ENCODE measurements at places on chromosomes 5 and 9. TPM values are rescaled to one million over a fixed set of nuclear protein-coding genes. Genes with fewer than 3 reads are reported as not detected.

GRCh38 chr5:142569905-142570304 lies 116.0 kb downstream of the FGF1 start:
- no peak overlapping the region for H3K27ac ChIP-seq
- H3K36me3 ChIP-seq = no peaks in the 10 kb centered on the region
- H3K4me1 ChIP-seq = no peaks in the 10 kb centered on the region
- no peak overlapping the region for H3K4me3 ChIP-seq

DNA sequence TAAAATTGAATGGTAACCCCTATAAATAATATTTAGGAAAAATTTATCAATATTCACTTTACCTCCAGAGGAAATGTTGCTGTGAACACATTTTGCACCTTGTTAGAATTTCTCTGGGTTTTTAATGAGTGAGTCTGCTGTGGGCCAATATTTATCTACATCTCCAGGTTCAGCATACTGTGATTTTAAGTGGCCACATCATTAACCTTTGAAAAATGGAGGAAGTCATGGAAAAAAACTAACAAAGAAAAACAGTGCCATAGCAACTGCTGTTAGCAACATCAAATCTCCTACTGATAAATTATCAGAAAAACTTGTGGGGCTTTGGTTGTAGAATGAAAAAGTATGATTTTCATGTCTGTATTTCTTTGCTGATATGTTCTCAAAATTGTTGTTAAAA lies 55.0 kb downstream of the CD180 start:
- no peaks in the 10 kb centered on the region for H3K36me3 ChIP-seq
- H3K27me3 ChIP-seq = no peaks in the 10 kb centered on the region
- no peak for DNase-seq
- H3K4me1 ChIP-seq = no peaks in the 10 kb centered on the region
- no peak overlapping the region for H3K27ac ChIP-seq

DNA sequence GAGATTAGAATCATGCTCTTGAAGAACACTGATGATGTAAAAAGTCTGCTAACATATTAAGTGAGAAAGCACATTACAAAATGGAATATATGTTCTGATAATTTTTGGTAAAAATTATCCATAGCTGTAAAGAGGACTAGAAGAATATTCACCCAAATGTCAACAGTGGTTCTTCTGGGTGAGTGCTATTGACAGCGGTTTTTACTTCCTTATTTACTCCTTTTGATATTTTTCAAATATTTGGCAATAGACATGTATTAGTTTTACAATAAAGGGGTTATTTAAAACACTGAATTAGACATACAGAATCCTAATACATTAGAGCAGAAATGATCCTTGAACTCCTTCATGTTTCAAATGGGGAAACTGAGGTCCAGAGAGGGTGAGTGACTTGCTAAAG lies 26.9 kb upstream of the MEGF9 start:
- H3K4me3 ChIP-seq = no peak overlapping the region

DNA sequence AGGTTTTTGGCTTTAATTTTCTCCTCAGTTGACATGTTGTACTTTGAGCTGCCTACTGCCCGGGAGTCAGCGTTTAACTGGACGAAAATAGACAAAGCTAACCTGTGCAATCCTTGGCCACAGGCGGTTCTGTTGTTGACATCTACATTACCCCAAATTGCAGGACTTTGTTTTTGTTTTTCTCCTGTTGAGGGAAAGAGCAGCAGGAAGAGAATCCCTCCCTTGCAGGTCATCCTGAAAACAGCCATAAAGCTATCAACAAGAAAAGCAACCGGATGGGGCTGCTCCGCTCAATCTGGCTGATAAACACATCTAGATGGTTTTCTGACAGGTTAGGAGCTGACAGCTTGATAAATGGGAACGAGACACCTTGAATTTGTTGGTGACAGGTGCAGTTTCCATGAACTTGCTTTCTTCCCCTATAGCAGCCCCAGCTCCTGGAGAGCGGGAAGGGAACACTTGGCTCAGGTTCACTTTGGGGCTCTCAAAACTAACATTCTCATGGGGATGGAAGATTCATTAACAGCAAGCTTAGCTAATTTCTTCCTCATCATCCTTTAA lies 331.5 kb downstream of the SLIT3 start:
- DNase-seq = no peak
- H3K4me1 ChIP-seq = no peaks in the 10 kb centered on the region

The PDLIM4 gene
- 14.3 TPM for total RNA-seq

- no peaks in the 10 kb centered on the region for H3K4me1 ChIP-seq
- H3K36me3 ChIP-seq = no peaks in the 10 kb centered on the region
- no peak overlapping the region for H3K4me3 ChIP-seq
- H3K27ac ChIP-seq = no peak overlapping the region
- H3K27me3 ChIP-seq = no peaks in the 10 kb centered on the region
- no peak for DNase-seq
Measured at GRCh38 chr9:114674076-114674797, 7.8 kb downstream of the TEX48 start.

DNA sequence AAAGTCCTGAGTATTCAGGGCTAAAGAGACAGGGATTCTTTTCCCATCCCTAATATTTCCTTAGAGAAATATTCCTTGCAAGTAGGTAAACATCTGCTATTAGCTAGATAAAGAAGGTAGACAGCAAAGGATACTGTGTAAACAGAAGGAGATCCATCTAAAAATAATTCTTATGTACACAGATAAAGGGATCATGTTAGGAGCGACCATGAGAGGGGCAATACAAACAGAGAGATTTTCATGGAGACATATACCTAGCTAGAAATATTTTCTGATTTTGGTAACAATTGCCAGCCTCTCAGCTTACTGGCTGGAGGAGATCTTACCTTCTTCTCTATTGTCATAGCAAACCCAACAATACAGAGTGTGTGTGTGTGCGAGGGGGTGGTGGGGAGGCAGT lies 184.6 kb upstream of the DMAC1 start:
- no peaks in the 10 kb centered on the region for H3K4me1 ChIP-seq
- no peaks in the 10 kb centered on the region for H3K36me3 ChIP-seq
- no peak for DNase-seq

GRCh38 chr9:129919841-129920240 lies 84.6 kb downstream of the USP20 start:
- no peak overlapping the region for H3K27ac ChIP-seq
- DNase-seq = no peak
- no peaks in the 10 kb centered on the region for H3K36me3 ChIP-seq

DNA sequence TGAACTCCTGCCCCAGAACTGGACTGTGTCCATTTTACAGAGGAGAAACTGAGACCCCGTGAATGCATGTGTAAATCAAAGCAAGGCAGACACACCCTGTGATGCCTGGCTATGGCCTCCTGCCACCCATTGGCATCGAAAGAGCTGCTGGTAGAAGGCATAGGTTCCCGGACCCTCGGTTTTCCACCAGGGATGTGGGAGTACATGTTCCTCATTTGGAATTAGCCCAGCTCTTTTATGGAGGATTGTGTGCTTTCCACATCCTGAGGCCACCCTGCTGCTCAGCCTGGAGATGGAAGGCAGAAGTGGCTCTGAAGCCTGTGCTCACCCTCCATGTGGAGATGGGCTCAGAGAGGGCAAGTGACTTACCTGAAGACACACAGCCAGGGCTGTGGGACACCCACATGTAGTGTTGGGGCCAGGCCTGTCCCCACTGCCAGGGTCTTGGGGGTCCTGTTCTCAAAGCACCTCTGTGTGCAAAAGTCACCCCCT lies 2.8 kb downstream of the SUSD3 start:
- H3K36me3 ChIP-seq = no peaks in the 10 kb centered on the region
- H3K27ac ChIP-seq = no peak overlapping the region
- peaks cover 6% of the 10 kb centered on the region for H3K4me1 ChIP-seq
- no peak overlapping the region for H3K4me3 ChIP-seq

DNA sequence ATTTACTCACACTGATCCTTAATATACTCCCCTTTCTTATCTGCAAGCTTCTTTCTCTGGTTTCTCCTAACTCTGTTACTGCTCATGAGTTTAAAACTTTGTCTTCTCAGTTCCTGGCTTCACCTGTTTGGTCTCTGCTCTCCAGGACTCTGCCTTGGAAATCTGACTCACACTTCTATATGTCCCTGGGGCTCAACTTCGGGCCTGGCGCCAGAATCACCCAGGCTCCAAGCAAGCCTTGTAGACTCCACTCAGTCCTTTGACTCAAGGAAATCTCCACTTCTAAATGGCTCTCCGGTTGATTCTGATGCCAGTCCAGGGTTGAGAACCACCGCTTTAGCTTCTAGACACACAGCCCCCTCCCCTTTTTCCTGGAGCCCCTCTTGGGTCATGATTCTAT lies 57.8 kb downstream of the TMC1 start:
- no peaks in the 10 kb centered on the region for H3K36me3 ChIP-seq
- peak overlapping the region; percentile 62 for H3K27ac ChIP-seq
- peaks cover 3% of the 10 kb centered on the region for H3K4me1 ChIP-seq
- DNase-seq = peak; percentile 82
- no peaks in the 10 kb centered on the region for H3K27me3 ChIP-seq
- H3K4me3 ChIP-seq = no peak overlapping the region

The EPB41L4B gene
- total RNA-seq = 87.3 TPM

The C5 gene
- total RNA-seq = 1.5 TPM

DNA sequence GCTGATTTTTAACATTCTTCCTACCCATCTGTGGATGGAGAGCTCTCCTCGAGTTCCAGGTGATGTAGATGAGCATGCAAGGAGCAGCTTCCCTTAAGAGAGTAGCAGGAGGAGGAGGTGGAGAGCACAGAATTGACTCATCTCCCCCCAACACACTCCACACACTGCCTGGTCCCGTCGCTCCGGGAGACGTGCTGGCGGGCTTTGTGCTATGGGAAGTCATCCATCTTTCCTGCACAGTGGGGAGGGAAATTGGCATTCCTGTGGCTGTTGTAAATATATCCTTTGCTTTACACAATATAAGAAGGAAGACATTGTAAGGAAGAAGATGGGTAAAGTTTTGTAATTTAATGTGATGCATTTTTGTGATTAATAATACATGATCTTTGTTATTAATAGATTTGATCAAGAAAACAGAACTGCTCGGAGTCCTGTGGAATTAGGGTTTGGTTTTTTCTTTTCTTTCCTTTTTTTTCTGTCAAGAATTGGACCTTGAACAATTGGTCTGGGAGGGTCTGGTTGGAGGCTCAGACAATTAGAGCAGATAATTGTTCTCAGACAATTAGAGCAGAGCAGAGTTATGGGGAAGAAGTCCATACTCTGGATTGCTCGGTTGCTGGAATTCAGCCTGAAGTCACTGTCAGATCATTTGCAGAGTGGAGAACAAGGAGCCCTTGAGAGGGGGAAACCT lies 297.8 kb downstream of the GADD45G start:
- DNase-seq = no peak
- H3K27ac ChIP-seq = no peak overlapping the region
- no peaks in the 10 kb centered on the region for H3K4me1 ChIP-seq
- H3K4me3 ChIP-seq = no peak overlapping the region
- no peaks in the 10 kb centered on the region for H3K36me3 ChIP-seq
- no peaks in the 10 kb centered on the region for H3K27me3 ChIP-seq

GRCh38 chr9:91084896-91085516 lies 276.7 kb downstream of the AUH start:
- no peaks in the 10 kb centered on the region for H3K4me1 ChIP-seq
- H3K27me3 ChIP-seq = no peaks in the 10 kb centered on the region
- no peak overlapping the region for H3K4me3 ChIP-seq
- no peaks in the 10 kb centered on the region for H3K36me3 ChIP-seq
- no peak for DNase-seq

The TLE1 gene
- 54.8 TPM for total RNA-seq

- H3K36me3 ChIP-seq = no peaks in the 10 kb centered on the region
- H3K4me3 ChIP-seq = no peak overlapping the region
- no peak overlapping the region for H3K27ac ChIP-seq
- no peaks in the 10 kb centered on the region for H3K27me3 ChIP-seq
- H3K4me1 ChIP-seq = no peaks in the 10 kb centered on the region
Measured at GRCh38 chr5:55864606-55865541, 13.7 kb downstream of the IL31RA start.

DNA sequence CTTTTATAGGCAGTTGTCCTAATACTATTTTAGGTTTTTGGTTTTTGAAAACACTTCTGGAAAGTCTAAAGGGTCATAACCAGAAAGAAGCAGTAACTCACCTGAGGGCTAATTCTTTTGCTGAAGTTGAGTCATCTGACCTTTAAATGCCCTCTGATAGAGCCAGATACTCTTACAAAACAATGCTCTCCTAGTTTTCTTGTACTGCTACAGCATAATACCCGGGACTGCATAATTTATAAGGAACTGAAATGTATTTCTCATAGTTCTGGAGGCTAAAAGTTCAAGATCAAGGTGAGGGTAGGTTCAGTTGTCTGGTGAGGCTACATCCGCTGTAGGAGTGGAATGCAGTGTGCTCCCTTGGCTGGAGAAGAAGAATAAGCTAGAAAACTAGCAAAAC lies 670.3 kb downstream of the TLE4 start:
- no peak overlapping the region for H3K4me3 ChIP-seq
- no peaks in the 10 kb centered on the region for H3K4me1 ChIP-seq
- no peak overlapping the region for H3K27ac ChIP-seq
- no peaks in the 10 kb centered on the region for H3K27me3 ChIP-seq
- DNase-seq = no peak

The STPG3 gene
- total RNA-seq = not detected

GRCh38 chr5:131212471-131213021 lies 41.8 kb downstream of the LYRM7 start:
- H3K4me3 ChIP-seq = no peak overlapping the region
- H3K27ac ChIP-seq = no peak overlapping the region
- H3K4me1 ChIP-seq = peaks cover 6% of the 10 kb centered on the region
- H3K36me3 ChIP-seq = no peaks in the 10 kb centered on the region

The KIAA1958 gene
- total RNA-seq = 10.6 TPM
